GM19239 (cell line): ENCODE measurements at places on chromosomes 2 and 18.

GRCh38 chr2:119290859-119291587, 67.4 kb downstream of the STEAP3 start:
- DNase-seq: no peak

DNA sequence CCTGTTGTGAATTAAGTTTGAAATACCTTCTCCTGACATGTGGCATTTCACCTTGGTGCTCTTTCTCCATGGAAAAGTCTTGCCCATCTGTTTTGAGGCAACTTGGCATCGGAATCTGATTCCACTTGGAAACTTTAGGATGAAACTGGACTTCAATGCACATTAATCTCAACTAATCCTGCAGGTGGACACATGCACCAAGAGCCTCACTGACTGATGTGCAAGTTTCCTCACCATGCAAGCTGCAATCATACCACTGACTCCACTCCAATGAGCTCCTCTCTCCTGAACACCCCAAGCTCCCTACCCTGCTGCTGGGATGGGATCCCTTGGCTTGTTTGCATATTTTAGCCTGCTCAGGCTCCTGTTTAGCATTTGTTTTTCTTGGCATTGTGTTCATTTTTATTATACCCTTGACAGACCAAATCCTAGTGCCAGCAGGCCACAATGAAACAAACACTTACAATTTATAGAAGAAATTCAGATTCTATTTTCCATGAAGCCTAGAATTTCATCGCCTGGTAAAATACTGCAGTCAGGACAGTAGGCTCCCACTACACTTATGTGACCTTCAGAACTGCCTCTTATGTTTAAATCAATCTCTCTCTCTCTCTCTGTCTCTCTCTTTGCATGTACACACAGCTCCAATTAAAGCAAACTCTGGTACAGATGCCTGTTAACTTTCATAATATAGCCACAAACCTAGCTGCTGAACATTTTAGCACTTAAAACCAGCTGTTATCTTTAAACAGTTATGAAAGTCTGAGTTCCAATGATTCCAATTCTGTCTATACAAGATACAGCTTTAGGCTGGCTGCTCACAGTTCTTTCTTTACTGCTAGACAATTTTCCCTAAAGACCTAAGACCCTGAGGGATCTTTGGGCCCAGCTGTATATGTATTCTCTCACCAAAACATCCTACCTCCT, 141.5 kb downstream of the OSR1 start:
- DNase-seq: no peak

GRCh38 chr2:195322324-195322723, 334.7 kb upstream of the SLC39A10 start:
- DNase-seq: no peak

DNA sequence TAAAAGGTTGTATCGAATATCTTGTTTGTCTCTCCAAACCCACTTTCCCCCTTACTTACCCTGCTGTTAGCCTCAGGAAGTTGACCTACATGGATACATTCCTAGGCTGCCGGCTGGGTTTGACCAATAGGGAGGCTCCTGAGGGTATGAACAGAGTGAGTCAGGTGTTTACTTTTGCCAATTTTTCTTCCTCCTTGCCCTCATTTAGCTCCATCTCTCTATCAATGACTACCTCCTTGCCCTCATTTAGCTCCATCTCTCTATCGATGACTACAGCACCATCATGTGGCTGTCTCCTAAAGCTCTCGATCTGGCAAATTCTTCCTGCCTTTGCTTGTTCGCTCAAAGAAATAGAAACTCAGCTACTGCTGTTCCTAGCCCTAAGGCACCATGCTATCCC, 571.9 kb upstream of the CRIM1 start:
- no peak for DNase-seq

- DNase-seq: no peak
Observed at GRCh38 chr2:53632714-53633113, 134.9 kb upstream of the CHAC2 start.

- no peak for DNase-seq
Observed at GRCh38 chr2:20397811-20398447, 47.3 kb upstream of the PUM2 start.
